Urinary bladder (tissue), 4 donors: ENCODE measurements at places on chromosomes 5 and 9. TPM values are rescaled to one million over a fixed set of nuclear protein-coding genes. Genes with fewer than 3 reads are reported as not detected.

DNA sequence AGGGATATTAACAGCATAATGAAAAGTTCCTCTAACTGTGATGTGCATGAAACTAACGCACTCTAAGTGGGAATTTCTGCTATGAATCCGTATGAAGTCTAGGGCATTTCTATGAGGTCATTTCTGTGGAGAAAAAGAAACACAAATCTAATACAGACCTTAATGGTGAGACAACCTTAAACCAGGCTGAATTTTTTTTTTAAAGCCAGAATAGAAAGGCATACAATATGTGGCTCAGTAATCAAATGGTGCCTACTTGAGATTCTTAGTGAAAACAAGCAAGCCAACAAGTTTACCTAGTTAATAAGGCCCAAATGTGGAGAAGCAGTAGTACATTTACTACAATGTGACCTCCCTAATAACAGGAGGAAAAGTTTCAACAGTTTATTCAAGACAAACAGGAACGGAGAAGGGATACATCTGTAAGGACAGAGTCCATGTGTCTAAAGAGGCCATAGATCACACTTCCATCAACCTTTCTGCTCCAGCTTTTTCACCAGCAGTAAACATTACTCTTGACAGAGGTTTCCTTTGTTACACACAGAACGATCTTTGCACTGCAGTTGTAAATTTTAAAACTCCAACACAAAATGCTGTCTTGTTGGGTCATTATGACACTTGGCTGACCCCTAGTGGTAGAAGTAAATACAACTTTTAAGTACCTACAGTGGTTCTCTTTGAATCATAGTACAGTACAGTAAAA, 26.2 kb downstream of the CARNMT1 start:
- DNase-seq: peak; percentile 71

GRCh38 chr9:12722131-12722530, 28.9 kb downstream of the TYRP1 start:
- no peak for DNase-seq

DNA sequence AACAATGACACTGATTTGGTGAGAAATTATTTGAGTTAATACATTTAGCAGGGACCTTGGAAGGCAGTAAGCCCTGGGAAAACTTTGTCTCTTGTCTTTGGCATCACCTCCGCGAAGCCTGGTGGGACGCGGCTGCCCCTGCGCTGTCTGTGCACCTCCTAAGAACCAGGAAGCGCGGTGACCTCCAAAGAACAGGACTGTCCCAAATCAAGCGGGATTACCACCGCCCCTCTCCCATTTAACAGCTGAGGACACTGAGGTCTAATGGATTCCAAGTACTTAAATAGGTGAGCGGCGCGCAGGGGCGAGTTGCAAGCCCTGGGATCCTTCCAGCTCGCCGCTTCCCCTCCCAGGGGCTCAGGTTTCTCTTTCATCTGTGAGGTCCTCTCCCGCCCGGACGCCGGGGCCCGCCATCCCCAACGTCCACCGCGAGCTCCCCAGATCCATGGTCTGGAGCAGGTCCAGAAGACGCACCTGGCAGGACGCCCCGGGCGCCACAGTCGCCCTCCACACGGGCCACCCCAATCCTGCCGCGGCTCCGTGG, 432 bp downstream of the STARD4 start:
- DNase-seq: peak; percentile 45

DNA sequence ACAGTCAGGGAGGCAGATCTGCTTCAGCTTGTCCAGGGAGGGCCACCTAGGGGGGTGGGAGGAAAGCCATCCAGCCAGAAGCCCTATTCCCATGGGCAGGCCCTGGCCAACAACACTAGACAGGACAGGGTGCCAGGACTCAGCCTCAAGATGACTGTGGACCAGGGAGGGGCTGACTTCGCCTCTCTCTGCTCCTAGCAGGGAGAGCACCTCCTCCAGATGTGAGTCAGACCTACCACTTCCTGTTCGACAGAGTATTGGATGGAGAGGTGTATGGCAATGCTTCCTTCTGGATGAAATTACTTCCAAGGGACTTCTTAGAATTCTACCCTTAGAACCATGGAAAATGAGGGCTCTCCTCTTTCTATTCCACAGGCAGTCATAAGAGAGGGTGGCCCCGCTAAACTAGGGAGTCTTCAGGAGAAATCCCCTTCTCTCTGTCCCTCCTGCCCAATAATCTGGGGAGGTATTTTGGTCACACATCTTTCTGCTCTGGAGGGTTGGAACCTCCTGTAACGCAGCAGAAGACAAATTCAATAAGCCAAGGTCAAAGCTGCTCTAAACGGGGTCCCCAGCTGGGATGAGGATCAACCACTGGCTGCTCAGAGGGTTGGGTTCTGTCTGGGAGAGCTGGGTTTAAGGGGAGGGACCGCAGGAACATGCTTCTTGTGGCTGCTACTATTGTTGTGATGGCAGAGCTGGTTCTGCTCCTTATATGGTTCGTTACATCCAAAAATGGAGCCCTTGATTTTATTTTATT, 23.2 kb upstream of the RCL1 start:
- no peak for DNase-seq

GRCh38 chr5:59562756-59563389, 330.7 kb downstream of the PDE4D start:
- DNase-seq: no peak

DNA sequence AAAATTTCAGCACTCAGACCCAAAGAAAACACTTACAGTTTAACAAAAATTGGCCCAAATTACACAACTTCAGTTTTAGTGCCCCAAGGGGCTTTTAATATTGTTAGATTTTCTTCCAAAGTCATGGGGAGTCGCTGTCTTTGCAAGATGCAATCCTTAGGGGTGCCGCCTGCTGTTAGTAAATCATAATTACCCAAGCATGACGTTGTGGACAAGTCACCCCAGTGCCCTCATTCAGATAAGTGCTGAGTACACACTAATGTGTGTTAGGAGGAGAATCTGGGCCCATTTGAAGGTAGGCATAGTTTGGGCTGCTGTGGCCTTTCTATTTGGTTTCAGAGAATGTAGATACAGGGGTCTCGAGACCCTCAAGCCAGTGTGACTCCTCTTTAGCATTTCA, 138.1 kb downstream of the SV2C start:
- no peak for DNase-seq

- DNase-seq: no peak
Observed at GRCh38 chr9:135928074-135928730, 20.9 kb upstream of the CAMSAP1 start.

DNA sequence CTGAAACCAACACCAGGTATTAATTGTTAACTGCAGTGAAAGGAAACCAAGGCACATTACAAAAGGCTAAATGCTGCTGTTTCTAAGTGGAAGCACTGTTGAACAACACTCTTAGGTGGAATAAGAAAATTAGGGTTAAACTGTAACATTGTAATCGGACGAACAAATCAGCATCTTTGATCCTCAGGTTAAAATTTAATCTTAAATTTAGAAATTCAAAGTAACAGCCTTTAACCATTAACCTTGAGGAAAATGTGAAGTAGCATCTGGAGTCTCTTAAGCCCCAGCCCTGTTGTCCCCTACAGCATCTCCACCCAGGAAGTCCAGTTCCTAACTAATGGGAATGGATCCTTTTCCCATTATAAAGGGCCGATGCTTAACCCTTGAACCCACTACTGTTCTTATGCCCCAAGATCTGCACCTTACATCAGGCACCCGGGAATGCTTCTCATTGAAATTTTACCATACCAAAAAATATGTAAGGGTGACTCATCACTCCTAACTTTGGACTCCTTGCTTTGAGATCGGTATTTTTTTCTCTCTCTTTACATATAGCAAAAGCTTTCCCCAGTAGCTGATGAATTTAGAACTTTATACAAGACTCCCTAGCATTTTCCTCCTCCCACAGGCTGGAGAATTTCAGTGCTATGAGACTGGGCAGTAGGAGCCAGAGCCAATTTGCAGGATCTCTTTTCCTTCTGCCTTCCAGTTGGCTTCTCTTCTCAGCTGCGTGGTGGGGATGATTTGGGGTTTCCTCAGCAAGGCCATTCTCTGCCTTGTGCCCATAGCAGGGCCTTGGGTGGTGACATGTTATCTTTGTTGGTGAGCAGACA, 32.0 kb upstream of the ITGA2 start:
- DNase-seq: no peak

DNA sequence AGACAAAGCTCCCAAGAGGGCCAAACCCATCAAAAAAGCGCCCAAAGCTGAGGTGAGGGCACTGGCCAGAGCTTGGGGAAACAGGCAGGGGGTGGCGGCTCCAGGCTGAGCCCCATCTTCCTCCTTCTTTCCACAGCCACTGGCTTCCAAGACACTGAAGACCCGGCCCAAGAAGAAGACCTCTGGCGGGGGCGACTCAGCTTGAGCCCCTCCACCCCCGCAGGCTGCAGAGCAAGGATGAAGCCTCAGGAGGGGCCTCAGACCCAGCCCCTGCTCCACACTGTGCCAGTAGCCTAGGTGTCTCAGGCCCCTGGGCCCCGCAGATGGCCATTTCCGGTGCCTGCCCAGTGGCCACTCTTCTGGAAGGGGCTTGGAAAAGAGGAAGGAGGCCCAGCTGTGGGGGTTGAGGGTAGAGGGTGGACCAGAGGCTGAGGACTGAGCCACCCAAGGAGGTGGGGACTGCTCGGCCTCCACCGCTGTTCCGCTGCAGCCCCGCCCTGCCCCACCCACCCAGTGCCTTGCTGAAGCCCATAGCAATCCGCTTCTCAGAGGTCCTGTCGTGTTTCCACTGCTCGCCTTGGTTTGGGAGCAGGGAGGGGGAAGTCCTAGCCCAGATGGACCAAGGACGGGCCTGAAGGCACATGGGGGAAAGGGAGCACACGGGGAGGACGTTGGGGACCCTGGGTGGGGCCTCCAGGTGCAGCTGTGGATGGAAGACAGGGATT, 6.9 kb downstream of the REEP2 start:
- DNase-seq: no peak

DNA sequence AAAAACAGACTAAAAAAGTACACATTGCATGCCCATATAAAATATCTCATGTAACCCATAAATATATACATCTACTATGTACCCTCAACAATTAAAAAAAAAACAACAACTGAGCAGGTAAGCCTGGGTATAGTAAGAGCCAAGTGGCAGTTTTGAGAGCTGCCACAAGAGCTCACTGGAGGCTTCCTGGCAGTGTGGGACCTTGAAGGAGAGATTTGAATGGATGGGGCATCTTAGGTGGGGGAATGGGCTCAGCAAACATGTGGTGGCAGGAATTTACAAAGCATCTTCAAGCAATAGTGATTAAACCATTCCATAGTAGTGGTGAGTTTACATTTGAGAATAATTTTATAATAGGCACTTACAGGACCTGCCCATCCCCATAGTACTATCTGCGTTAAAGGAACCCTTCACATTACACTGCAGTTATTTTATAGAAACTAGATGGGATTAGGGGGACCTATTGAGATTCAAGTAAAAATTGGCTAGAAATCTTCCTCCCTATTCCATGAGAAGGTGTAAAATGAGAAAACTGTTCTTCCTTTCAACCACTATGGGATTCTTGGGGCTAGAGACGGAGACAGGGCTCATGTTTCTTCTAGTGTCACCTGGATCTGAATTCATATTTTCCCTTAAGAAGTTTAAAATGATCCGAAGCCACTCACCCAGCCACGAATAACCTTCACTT, 6.9 kb downstream of the MEGF10 start:
- no peak for DNase-seq

DNA sequence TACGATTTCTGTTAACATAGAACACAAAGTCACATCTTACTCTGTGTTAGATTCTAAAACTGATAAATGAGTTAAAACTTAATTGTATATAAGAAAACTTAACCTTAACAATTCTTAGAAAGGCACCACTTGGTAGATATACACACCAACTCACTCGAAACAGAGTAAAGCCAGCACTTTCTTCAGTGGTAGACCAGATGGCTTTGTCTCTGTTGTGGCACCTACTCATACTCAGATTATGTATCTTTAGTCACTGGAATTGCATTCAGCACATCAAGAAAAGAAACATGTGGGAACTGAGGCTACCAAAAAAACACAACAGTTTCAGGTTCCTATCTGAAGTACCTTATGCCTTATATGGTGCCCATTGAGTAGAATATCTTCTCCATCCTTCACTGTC, 192.5 kb downstream of the ZNF608 start:
- no peak for DNase-seq

GRCh38 chr9:12697719-12698118, 4.5 kb downstream of the TYRP1 start:
- DNase-seq: no peak

GRCh38 chr9:99162759-99163364, 57.9 kb downstream of the TGFBR1 start:
- no peak for DNase-seq

GRCh38 chr9:91305596-91306295, 56.0 kb downstream of the AUH start:
- no peak for DNase-seq

GRCh38 chr5:7412409-7412808, 16.5 kb downstream of the ADCY2 start:
- no peak for DNase-seq

GRCh38 chr5:76445830-76446229, 42.7 kb downstream of the IQGAP2 start:
- DNase-seq: no peak

- peak; percentile 35 for DNase-seq
Observed at GRCh38 chr5:58891086-58891970, 308.5 kb downstream of the RAB3C start.

DNA sequence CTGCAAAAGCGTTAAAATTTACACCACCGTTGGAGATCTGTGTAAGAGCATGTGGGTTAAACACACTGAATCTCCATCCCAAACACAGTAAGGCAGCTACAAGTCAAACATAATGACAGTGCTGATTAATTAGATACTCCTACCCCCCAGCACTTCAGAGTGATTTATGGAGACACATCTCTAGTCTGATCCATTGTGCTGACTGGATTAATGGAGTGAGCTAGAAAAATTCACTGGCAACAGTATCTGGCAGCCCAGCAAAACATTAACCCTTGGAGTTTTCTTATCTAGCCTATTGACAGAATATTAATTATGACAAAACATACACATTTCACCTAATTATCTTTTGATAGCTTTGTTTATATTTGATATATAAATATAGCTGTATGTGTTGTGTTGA, 188.6 kb upstream of the ISL1 start:
- no peak for DNase-seq

RBM22 gene
- 28.3 TPM for polyA plus RNA-seq

ANKRD31 gene
- 0.05 TPM for polyA plus RNA-seq

STK32A gene
- polyA plus RNA-seq: 1.3 TPM

CCDC171 gene
- polyA plus RNA-seq: 1.6 TPM

SPINK4 gene
- 2.6 TPM for polyA plus RNA-seq

TLR4 gene
- 5.6 TPM for polyA plus RNA-seq

TAF11L3 gene
- not detected for polyA plus RNA-seq

TBC1D2 gene
- 15.2 TPM for polyA plus RNA-seq

RMRP gene
- polyA plus RNA-seq: not detected

FRRS1L gene
- polyA plus RNA-seq: 0.44 TPM

NDST1 gene
- 37.5 TPM for polyA plus RNA-seq
